ENCODE measurements at places on chromosomes 1 and 21. TPM values are rescaled to one million over a fixed set of nuclear protein-coding genes. Genes with fewer than 3 reads are reported as not detected.

RGS8 gene
- not detected for total RNA-seq

HIVEP3 gene
- total RNA-seq: 3.8 TPM

FMO4 gene
- total RNA-seq: 0.24 TPM

MYBPH gene
- not detected for total RNA-seq

ADAM30 gene
- total RNA-seq: not detected

FCRL2 gene
- not detected for total RNA-seq

RNU1-1 gene
- total RNA-seq: not detected

ACKR1 gene
- not detected for total RNA-seq

TRNP1 gene
- 300 TPM for total RNA-seq

TMEM183A gene
- 46.2 TPM for total RNA-seq

TMEM54 gene
- 27.0 TPM for total RNA-seq

DMBX1 gene
- total RNA-seq: 0.49 TPM

CDC20 gene
- 179 TPM for total RNA-seq

AKR7A3 gene
- 0.15 TPM for total RNA-seq

RAB42 gene
- total RNA-seq: 3.5 TPM

LAD1 gene
- total RNA-seq: 1.0 TPM

INAVA gene
- total RNA-seq: 53.3 TPM

TTC39A gene
- 2.9 TPM for total RNA-seq

GNAI3 gene
- 5.1 TPM for total RNA-seq

CHODL gene
- total RNA-seq: not detected

SLC45A1 gene
- total RNA-seq: 11.3 TPM

ESRRG gene
- not detected for total RNA-seq

GPR3 gene
- 1.6 TPM for total RNA-seq

RNF115 gene
- total RNA-seq: 11.6 TPM

TTC34 gene
- 0.02 TPM for total RNA-seq

SPATA45 gene
- total RNA-seq: not detected

ASCL5 gene
- total RNA-seq: 0.16 TPM

FNDC10 gene
- total RNA-seq: 8.6 TPM

TPTE gene
- total RNA-seq: not detected

OR2T2 gene
- not detected for total RNA-seq

KCNJ9 gene
- total RNA-seq: not detected

CELA2A gene
- not detected for total RNA-seq

COL6A1 gene
- total RNA-seq: 24.1 TPM

ZNF124 gene
- 5.9 TPM for total RNA-seq

MRAP gene
- total RNA-seq: not detected
